NB4 (cell line): ENCODE measurements at places on chromosomes 11 and 22.

- DNase-seq, result no peak
Measured at GRCh38 chr11:12214751-12215150, 104.4 kb downstream of the MICAL2 start.

DNA sequence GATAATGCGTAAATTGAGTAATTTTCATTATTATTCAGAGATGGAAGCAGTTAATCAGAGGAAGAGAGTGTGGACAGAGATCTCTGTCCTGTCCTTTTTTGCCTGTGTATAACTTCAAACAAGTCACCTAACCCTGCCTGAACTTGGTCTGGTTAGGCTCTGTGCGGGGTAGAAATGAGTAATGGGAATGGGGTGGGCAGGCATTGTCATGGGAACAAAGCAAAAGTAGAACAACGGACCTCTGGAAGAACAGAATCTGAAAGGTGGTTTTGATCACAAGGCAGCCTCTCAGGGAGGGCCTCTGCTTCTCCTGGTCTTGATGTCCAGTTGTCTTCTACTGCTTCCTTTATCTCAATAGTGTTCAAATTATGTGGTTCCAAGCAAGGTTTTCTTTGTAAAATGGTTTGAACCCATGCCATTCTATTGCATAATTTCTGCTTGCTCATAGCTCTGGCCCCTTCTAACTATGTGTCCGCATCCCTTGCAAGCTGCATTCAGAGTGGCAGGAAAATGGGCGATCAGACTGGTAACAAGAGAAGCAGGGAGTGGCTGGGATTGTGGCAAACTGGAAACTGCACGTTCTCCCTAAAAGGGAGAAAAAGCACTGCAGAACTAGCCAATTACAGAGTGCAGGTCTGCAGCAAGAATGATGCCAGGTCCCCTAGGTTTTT lies 76.1 kb downstream of the PRR5L start:
- peak; percentile 34 for DNase-seq

DNA sequence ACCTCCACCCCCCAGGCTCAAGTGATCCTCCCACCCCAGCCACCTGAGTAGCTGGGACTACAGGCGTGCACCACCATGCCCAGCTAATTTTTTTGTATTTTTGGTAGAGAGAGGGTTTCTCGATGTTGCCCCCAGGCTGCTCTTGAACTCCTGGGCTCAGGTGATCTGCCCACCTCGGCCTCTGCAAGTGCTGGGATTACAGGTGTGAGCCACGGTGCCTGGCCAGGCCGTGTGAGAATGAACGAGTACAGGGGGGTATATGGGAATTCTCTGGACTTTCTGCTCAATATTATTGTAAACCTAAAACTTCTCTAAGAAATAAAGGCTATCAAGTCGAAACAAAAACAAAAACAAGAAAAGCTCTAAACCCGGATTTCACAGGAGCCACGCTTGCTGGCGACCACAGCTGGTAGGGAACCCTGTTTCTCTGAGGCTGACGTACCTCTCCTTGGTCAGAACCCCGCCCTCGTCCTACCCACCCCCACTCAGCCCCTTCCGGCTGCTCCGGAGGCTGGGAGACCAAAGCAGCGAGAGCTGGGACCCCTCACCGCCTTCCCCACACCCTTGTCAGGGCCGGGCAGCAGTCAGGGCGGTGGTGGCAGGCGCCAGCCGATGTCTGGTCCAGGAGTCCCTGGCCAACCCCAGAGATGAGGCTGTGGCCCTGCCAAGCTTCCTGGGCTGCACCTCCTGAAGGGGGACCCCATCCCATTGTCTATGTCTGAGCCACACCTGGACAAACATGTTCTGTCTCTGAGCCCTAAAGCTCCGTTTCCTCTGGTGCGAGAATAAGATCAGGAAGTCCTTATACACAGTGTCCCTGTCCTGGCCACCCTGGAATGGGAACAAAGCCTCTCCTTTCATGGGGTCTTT lies 52.1 kb downstream of the LINC01488 start:
- DNase-seq, result no peak

- no peak for DNase-seq
Measured at GRCh38 chr11:17525570-17525969, 18.6 kb downstream of the USH1C start.

- no peak for DNase-seq
Measured at GRCh38 chr22:32951807-32952153, 106.4 kb downstream of the SYN3 start.

- DNase-seq, result no peak
Measured at GRCh38 chr11:123181075-123181474, 14.0 kb downstream of the CLMP start.

DNA sequence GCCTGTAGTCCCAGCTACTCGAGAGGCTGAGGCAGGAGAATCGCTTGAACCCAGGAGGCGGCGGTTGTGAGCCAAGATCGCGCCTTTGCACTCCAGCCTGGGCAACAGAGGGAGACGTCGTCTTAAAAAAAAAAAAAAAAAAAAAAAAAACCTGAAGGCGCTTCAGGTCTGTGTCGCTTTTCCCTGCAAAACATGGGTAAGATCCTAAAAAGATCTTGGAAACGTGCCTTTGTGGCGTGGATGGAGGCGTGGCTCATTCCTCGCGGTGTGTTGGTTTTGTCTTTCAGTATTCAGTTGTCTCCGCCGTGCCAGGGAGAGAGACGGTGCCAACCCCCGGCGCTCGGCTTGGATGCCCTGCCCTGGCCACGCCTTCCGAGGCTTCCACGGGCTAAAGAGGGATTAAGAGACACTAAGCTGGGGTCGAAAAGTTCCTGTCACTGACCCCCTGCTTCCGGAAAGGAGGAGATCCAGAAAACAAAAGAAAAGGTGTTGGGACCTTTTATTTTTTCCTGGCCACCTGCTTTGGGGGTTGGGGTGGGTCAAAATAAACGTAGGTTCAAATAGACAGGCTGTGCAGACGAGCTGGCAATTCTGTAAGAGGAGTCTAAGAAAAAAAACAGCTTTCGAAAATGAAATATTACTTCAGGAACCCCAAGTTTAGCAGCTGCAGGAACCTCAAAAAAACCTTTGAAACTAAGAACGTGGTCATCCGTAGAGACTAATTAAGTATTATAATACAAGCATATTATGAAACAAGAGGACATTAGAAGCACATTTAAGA lies 1.1 kb upstream of the SLC35F2 start:
- peak; percentile 50 for DNase-seq

GRCh38 chr11:121575963-121576290 lies 123.2 kb upstream of the SORL1-AS1 start:
- no peak for DNase-seq

- no peak for DNase-seq
Measured at GRCh38 chr11:78878631-78879030, 304.0 kb upstream of the NARS2 start.

DNA sequence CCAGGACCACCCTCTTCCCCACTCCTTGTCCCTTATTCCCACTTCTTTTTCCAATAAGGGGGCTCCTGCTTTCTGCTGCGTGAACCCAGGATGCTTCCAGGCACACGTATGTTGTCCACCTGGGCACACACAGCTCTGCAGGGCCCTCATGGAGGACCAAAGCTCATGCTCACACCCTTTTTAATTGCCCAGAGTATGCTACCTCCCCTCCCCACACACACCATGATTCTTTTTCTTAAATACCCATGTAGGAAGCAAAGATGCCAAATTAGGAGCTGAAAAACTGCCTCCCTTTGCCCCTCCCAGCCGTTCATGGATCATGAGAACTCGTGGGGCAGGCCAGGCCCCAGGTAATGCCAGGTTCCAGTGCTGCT lies 5.1 kb downstream of the NECTIN1 start:
- DNase-seq, result no peak

- DNase-seq, result no peak
Measured at GRCh38 chr11:116294630-116295029, 478.2 kb downstream of the BUD13 start.

- DNase-seq, result no peak
Measured at GRCh38 chr11:19722702-19723101, 10.1 kb downstream of the NAV2 start.

DNA sequence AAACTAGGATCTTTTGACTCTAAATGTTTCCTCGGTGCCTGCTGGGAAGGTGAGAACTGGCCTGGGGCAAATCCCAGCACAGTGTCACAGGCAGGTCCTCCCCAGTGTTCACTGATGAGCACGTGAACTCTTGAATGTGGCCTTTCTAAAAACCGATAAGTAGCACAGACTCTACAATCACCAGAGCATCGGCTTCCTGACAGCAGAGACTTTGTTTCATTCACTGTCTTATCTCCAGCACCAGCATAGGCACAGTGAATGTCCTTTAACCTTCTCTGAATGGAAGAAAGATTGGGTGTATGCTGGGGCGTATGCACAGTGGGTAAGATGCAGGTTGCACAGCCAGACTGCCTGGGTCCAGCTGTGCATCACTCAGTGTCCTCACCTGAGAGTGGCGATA lies 59.3 kb upstream of the EIF3D start:
- no peak for DNase-seq

GRCh38 chr22:24178502-24179440 lies 2.5 kb upstream of the SUSD2 start:
- DNase-seq, result peak; percentile 53

DNA sequence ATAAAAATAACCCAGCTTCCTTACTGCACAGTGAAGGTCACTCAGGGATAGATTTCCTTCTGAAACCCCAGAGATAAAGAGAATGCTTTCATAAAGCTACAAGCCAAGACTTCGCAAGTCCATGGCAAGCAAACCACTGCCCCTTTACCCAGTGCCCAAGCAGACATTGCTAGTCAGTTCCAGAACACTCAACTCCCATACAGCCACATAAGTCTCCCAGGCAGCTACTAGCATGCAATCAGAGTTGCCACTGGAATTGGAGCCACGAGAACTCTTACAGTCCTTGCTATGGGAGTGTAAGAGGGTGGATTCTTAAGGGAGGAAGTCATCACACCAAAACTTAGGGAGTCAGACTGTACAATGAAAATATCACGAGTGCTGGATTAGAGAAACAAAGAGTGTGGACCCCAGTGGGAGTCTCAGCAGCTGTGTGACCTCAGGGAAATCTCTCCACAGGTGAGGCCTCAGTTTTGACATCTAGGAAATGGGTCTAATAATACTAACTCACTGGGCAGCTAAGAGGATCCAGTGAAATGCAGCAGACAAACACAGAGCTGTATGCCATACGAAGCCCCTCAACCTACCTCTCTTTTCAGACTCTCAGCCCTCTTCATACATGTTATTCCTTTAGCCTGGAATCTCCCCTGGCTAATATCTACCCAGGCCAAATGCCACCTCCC lies 526.6 kb downstream of the MN1 start:
- no peak for DNase-seq
